ENCODE measurements at places on chromosomes 7 and 10.

GRCh38 chr10:91891125-91892001, 17.9 kb downstream of the FGFBP3 start:
- DNase-seq, result no peak

DNA sequence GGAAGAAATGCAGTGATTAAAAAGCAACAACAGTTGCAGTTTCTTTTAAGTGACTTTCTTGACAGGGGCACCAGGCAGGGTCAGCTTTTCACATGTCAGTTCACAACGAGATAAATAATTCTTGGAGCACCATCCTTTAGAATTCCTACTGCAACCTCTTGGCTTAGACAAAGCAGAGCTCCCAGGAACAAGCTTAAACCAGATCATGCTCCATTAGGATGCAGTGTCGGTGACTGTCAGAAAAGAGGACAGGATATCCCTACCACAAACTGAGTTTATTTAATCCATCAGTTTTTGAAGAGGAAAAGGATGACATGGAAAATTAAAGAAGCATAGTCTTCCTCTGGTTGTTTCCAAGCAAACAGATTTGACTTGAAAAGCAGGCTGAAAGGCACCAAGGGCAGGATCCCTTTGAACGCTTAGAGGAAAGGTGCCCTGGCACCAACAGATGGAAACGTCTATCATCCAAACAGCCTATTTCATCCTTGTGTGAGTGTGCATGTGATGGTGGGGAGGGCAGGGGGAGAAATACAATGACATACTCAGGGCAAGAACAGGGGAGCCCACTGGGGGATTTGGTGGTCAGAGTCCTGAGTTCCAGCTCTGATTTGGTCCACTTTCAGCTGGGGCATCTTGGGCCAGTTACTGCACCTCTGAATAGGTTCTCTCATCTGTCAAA, 332.1 kb upstream of the AOAH start:
- DNase-seq, result no peak

GRCh38 chr10:43417950-43418768, 9.2 kb upstream of the HNRNPF start:
- DNase-seq, result no peak

GRCh38 chr7:77245015-77245755, 45.6 kb upstream of the FGL2 start:
- no peak for DNase-seq

GRCh38 chr7:34735526-34735925, 77.5 kb downstream of the NPSR1 start:
- no peak for DNase-seq

- no peak for DNase-seq
Observed at GRCh38 chr10:132765435-132765834, 20.5 kb downstream of the NKX6-2 start.

DNA sequence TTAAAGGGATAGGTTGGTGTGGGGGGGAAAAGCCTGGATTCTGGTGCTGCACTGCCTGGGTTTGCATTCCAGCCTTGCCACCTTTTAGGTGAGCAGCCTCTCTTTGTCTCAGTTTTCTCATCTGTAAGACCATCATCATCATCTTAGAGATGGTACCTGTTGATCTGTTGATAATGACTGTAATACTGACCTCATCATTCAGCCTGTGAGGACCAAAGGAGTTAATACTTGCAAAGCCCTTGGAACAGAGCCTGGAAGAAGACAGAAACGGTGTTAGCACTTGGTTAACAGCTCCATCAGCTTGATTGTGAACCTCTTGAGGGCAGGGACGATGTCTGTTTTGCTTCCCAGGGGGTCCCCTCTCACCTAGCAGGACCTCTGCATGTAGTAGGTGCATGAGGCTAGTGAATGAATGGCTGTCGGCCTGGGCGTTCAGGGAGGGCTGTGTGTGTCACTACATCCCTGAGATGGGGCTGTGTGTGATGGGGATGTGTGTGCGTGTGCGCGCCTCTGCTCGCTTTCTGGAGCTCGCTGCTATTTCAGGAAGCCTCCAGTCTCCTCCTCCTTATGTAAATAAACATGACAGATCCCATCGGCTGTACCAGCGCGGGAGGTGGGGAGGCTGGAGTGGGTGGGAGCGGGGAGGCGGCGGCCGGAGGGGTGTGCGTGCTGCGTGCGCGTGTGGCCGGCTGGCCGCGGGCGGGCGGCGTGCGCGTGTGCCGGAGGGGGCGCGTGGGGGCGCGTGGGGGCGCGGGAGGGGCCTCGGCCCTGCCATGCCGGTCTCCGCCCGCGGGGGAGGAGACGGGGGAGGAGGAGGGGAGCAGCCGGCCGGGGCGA, 61.2 kb downstream of the NEURL1 start:
- DNase-seq, result no peak

DNA sequence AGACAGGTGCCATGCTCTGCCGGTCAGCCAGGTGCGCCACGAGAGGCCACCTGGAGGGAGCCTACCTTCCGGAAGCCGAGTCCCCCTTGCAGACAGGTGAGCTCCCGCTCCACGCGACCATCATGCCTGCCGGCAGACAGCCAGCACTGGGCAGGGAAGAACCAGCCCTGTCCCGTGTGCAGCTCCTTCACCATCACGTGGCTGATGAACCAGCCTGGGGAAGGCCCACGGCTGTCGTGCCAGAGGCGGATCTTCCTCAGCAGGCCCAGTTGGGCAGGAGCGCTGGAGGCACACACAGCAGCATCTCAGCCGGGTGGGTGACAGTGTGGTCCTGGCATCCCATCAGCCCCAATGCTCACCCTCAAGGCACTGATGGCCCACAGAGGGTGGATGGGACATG, 108.9 kb downstream of the PKD1L1 start:
- DNase-seq, result no peak

GRCh38 chr7:136709876-136710275, 158.6 kb upstream of the CHRM2 start:
- DNase-seq, result no peak

DNA sequence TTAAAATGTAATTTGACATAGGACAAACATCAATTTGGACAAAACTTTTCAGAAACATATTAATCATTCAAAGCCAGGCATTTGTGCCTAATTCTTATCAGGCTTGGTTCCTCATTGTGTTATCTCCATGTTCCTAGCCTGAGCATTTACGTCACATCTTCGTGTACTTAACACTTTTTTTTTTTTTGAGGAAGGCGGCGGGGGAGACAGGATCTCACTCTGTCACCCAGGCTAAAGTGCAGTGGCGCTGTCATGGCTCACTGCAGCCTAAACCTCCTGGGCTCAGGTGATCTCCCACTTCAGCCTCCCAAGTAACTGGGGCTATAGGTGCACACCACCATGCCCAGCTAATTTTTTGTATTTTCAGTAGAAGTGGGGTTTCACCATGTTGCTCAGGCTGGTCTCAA, 19.8 kb downstream of the HNRNPA2B1 start:
- DNase-seq, result no peak

GRCh38 chr10:21522631-21523406, 2.7 kb downstream of the SKIDA1 start:
- DNase-seq, result no peak

GRCh38 chr10:131580674-131581073, 269.2 kb upstream of the TCERG1L start:
- DNase-seq, result no peak

- no peak for DNase-seq
Observed at GRCh38 chr10:77247031-77247990, 390.3 kb downstream of the KCNMA1 start.

- DNase-seq, result no peak
Observed at GRCh38 chr7:142329062-142329790, 71.4 kb upstream of the PRSS58 start.

DNA sequence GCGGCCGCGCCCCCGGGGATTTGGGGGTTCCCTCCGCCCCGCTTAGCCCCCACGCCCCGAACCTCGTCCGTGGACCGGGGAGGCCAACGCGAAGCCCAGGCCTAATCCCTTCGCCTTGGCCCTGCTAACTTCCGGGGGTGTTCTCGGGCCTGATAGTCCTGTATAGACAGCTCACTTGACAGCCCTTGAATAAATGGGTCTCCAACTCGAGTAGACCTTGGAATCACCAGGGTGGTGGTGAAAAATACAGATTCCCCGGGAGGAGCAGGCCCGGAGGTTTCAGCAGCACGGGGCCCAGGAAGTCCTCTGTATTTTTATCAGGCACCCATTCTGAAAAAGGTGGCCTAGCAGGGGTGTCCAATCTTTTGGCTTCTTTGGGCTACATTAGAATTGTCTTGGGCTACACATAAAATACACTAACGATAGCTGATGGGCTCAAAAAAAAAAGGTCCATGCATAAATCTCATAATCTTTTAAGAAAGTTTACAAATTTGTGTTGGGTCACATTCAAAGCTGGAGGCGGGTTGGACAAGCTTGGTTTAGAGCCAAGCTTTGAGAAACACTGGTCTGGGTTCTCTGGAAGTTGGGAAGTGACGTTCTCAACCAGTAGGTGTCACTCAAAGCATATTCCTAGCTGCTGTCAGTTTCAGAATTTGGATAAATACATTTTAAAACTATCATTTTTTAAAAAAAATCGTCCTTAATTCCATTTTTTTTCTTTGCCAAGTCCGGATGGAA, 221.7 kb downstream of the PHTF2 start:
- no peak for DNase-seq

GRCh38 chr7:12741951-12742575, 54.6 kb downstream of the ARL4A start:
- no peak for DNase-seq

GRCh38 chr10:11465406-11465805, 146.0 kb downstream of the USP6NL start:
- DNase-seq, result no peak

DNA sequence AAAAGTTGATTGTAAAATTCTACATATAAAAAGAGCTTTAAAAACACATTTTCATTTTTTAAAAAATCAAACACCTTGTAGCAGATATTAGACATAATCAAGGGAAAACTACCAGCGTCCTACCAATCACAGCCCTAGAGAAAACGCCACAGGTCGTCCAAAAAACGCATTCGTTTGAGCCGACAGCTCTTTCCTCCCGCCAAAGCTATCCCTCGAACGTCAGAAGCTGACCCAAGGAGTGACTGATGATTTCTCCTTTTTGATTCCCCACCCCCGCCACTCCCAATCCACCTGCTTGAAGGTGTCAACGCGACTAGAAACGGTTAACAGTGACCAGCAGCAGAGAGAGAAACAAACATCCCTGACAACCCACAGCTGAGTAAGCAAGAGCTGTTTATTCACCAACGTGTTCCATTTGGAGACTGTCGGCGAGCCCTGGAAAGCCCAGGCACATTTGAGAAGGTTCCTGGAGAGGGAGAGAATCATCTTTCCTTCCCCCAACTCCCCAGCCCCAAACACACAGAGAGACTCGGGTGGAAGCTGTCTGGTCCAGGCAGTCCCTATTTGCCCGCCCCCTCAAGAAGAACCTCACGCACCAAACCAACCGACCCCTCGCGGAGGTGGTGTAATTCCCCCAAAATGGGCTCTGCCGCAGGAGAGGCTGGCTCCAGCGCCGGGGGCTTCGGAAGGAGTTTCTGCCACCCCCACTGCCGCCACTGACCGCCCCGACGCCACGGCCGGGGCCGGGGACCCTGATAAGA, 622 bp downstream of the CPEB3 start:
- DNase-seq, result no peak

DNA sequence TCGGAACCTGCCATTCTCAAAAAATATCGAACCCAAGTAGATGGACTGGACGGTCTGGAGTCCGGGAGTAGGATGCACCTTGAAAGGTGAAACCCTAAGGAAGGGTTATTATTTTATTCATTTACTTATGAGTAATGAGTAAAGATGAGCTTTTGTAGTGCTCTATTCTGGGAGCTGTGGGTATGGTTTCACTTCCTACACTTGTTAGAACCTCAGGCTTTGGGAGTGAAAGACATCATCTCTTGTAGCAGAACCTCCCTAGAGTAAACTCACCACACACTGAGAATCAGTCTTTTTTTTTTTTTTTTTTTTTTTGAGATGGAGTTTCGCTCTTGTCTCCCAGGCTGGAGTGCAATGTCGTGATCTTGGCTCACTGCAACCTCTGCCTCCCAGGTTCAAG, 389.4 kb upstream of the AUTS2 start:
- DNase-seq, result no peak

GRCh38 chr7:146510088-146510680, 393.6 kb downstream of the CNTNAP2 start:
- no peak for DNase-seq

- no peak for DNase-seq
Observed at GRCh38 chr10:102140218-102140617, 7.4 kb downstream of the PPRC1 start.

DNA sequence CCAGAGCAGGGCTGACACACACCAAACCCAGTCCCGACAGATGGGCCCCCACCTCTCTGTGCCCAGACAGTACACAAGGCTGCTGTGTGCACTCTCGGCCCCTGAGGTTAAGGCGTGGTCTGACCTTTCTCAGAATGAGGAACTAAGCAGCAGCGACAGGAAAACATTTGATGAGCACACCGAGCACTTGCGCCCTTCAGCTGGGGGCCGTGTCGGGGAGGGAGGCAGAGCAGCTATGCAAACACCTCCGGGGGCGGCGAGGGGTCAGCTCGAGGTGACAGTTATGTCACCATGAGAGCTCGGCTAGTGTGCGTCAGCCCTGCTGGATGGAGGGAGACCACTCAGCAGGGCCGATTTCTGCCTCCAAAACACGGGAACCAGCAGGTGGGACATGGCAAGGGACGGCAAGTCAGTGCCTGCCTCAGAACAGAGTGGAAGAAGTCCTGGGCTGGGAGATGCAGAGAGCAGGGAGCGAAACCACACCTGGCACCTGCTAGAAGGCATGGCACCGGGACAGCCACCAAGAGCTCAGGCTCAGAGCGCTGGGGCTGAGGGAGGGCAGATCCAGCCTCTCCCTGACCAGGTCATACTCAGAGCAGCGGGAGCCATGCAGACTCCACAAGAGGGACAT, 57.4 kb downstream of the CHST15 start:
- no peak for DNase-seq

DNA sequence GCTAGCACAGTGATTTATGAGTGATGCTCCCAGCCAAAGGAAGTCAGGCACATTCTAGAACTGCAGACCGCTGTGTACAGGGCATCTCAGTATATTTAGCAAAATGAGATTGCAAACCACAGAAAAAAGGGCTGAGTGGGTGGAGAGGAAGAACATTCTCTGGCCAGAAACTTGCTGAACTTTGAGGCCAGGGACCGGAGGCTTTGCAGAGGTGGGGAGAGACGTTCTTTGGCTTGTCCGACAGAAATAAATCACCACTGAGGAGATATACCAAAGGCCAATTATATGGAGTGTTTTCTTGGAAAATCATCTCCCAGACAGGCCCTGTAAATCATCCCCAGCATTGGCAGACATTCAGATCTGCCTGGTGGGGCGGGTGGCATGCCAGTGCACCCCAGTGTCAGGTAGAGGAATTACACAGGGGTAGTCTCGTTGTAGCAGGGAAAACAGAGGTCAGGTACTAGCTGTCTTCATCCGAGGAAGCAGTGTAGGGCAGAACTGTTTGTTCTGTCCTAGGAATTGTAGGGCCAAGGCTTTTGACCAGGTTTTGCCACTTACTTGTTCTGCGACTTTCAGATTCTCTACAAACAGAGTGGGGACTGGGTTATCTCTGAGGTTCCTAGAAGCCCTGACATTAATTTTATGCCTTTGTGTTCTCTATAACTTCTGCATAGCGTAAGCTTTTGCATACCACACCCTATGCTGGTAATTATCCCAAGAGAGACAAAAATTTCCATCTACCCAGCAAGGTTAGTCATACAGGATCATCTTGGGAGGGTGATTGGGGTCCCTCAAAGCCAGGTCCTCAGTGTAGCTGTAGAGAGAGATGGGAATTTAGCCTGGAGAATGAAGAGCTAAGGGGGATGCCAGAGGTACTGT, 655.6 kb downstream of the LRMDA start:
- DNase-seq, result no peak

GRCh38 chr7:79620291-79620690, 166.8 kb upstream of the MAGI2 start:
- no peak for DNase-seq

All from stimulated activated CD4-positive, alpha-beta T cell treated with anti-CD3 and anti-CD28 coated beads, Interleukin-12 subunit alpha, Interleukin-12 subunit beta, amount 100 ng/mL, for 24 hours (primary cell).